ENCODE measurements at places on chromosomes 11 and 22.

DNA sequence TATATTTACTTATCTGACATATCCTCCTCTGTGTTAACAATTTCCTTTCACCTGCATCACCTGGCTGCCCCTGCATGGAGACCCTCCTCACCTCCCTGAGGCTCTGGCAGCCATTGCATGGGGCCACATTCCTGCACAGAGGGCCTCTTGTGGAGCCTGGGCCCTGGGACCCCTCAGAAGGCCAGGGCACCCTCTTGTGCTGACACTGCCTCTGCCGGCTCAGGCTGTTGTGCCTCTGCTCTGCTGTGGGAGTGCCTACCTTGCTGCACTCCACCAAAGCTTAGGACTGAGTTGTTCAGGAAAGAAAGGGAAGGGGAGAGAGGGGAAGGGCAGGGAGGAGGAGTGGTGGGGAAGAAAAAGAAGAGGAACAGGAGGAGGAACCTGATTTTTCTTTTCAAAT, 194.5 kb downstream of the ADAMTS15 start:
- no peak for DNase-seq

GRCh38 chr22:48520207-48520606, 1307.5 kb downstream of the BRD1 start:
- DNase-seq = no peak

DNA sequence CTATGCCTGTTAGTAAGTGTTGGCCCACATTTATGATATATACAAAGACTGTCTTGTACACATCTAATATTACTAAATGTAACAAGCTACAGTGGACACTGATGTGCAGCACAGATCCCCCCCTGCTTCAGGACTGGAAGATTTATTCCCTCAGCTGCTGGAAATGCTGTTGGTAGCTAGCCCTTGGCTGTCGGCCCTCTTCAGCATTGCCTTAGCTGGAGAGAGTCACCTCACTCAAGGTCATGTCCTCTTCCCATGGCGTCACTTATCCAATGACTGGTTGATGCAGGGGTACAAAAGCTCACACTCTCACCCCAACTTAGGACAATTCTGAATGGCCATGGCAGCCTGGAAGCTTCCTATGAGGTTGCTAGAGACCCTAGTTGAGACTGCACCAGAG, 312.7 kb downstream of the SOX6 start:
- DNase-seq = no peak

DNA sequence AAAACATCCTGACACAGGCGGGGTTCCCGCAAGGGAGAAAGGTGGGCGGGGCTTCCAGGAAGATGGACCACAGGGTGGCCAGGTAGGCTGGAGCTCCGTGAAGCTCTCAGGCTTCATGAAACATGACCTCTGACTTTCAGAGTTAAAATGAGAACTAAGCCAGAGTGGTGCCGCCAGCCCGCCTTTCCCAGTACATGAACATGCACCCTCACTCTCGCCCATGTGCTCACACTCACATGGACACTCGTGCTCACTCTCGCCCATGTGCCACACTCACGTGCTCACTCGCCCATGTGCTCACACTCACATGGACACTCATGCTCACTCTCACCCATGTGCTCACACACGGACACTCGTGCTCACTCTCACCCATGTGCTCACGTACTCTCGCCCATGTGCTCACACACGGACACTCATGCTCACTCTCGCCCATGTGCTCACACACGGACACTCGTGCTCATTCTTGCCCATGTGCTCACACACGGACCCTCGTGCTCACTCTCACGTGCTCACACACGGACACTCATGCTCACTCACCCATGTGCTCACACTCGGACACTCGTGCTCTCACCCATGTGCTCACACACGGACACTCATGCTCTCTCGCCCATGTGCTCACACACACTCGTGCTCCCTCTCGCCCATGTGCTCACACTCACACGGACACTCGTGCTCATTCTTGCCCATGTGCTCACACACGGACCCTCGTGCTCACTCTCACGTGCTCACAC, 10.0 kb downstream of the RNH1 start:
- DNase-seq = no peak

DNA sequence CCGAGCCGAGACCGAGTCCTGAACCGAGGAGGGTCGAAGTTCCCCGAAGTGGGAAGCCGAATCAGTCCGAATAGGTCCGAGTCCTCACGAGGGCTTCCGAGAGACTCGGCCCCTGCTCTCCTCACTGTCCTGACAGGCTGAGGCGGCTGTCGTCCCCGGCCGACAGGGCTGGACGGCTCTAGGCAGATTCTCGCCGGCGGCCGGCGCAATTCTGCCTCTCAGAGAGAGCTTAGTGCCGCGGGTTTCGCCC, 191 bp upstream of the DEAF1 start:
- no peak for DNase-seq

DNA sequence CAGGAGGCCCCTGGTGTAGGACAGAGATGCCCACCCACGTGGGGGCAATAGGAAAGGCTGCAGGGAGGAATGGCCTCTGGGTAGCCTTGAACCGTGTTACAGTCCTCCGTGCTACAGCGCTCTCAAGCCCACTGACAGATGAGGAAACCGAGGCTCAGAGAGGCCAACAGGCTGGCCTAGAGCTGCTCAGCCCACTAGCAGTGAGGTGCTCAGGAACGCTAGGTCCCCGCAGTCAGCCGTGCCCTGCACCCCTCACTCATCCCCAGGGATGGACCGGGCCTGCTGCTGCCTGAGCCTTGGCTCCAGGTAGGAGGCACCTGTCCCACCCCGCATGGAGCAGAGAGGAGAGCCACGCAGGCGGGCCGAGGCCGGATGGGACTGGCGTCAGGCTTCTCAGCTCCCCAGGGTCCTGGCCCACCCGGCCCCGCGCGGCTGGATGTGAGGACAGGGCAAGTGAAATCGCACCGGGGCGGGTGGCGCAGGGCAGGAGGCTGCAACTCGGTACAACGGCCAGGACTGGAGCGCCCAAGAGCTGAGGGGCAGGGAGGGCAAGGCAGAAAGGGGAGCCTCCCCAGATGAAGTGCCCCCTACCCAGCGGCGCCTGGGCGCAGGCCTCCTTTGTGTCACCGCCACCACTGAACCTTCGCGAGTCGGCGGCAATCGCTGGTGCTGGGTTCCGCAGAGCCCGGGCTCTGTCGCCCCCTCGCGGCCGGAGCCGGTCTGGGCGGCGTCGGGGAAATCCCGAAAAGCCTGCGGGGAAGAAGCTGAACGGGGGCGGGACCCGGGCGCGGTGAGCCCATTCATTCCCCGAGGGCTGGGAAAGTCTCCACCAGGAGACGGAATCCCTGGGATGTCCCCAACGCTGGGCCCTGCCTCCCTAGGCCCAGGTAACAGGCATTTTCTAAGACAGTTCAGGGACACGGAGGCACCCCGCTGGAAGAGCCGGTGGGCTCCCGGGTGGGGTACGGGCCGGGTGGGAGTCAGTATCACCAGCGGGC, 8.4 kb upstream of the SLC2A11 start:
- DNase-seq = peak; percentile 82

DNA sequence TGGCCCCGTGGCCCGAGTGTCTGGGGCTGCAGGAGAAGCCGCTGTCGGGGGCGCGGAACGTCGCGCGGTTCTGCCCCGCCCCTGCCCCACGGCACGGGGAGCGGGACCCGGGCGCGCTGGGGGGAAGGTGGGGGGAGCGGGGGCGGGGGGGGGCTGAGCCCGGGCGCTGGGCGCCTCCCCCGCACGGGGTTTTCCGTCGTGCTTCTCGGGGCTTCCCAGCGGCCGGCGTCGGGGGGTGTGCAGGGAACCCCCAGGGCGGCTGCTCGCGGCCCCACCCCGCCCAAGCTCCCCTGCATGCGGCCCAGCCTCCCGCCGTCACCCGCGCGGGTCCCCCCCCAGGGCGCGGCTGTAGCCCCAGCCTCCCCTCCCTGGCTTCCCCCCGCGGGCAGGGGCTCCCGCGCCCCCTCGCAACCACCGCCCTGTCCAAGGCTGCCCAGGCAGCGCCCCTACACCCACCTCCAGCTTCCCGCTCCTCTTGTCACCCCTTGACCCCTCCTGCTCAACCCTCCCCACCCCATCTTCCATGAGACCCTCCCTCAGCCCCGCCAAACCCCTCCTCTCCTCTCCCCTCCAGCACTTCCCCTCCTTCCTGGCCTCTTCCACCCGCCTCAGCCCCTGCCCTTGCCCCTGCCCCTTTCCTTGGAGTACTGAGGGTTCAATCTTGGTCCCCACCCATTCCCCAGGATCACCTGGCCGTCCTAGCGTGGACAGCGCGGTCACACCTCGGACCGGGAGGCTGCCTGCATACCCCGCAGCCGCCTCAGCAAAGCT, 1.7 kb downstream of the IL17REL start:
- no peak for DNase-seq

DNA sequence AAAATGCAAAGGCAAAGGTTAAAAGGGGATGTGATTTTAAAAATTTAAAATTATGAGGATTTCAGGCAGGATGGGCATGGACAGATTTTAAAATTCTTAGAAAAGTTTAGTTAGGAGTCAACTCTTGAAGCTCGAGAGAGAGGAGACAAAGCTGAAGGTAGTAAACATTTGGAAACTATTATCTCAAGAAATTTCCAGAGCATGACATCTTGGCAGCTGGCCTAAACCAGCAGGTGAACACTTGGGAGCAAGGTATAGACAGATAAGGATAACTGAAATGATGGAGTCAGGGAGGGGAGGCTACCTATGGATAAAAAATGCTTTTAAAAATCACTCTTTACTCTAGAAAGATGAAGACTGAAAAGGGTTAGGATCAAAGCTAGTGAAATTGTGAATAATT, 13.7 kb downstream of the POU2AF3 start:
- no peak for DNase-seq

- DNase-seq = no peak
These were observed 8.9 kb upstream of the SYT8 start for GRCh38 chr11:1825785-1826451.

DNA sequence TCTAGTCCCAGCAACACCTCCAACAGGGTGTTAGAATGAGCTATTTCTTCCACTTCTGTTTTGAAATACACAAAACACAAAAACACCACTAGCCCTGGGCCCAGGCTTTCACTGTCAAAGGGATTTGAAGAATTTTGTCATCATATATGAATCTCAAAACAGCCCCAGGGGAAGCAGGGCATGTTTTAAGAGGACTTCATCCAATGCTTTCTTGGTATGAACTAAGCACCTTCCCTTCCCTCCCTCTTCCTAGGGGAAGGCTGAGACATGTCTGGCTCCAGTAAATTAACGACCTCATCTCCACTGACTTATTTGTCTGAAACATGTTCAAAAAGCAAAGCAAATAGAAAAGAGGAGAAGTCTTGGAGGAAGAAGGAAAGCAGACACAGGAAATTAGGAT, 75.7 kb upstream of the INCENP start:
- DNase-seq = no peak

GRCh38 chr11:121536126-121536525, 83.4 kb upstream of the SORL1-AS1 start:
- DNase-seq = no peak

DNA sequence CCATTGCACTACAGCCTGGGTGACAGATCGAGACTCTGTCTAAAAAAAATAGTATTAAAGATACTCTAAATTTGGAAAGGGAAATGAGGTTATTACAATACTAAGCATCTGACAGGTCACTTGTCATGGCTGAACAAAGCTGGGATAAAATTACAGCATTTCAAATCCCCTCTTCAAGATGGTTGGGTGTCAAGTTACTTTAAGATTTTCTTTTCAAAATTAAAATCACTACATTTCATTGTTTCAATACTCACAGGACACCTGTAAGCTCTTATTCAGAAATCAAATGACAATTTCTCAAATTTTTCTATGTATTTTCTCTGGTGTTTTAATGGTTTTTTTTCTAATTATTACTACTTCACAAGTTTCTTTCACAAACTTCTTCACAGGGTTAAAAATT, 5.7 kb downstream of the TAF1D start:
- DNase-seq = no peak

DNA sequence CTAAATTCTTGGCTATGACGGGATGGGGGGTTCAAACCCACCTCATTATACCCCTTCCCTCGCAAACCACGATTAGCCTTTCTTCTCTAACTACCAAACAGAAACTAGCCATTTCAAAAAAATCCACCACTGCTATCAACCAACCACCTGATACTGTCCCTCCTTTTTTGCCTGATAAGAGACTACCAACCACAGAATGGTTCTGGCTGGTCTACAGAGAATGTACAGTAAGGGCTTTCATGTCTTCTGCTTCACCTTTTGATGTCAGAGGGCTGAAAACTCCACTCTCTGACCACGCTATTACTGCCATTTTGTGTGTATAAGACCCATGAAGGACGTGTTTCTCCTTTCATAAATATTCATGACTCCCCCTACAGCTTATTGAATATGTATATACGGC, 19.1 kb downstream of the RIC3 start:
- no peak for DNase-seq

- DNase-seq = no peak
These were observed at the start of gene CXCR5 for GRCh38 chr11:118883368-118884071. Gene CXCR5, plus strand, starts transcription at chr11:118883892. Its CDS starts 50 bp downstream, at chr11:118883942.

- DNase-seq = no peak
These were observed 122.1 kb downstream of the CSNK2A3 start for GRCh38 chr11:11230802-11231562.

GRCh38 chr11:101436511-101437142, 147.2 kb downstream of the TRPC6 start:
- no peak for DNase-seq

GRCh38 chr11:108197351-108197750, 25.1 kb downstream of the NPAT start:
- no peak for DNase-seq

- DNase-seq = no peak
These were observed 110.6 kb upstream of the NECTIN1 start for GRCh38 chr11:119839476-119840133.

GRCh38 chr11:1718326-1718725, 21.3 kb downstream of the KRTAP5-6 start:
- no peak for DNase-seq

GRCh38 chr11:1119604-1120146, 38.1 kb upstream of the MUC5AC start:
- no peak for DNase-seq

- DNase-seq = peak; percentile 65
These were observed 48.5 kb downstream of the GGTLC2 start for GRCh38 chr22:22692707-22693530.

GRCh38 chr11:6862961-6863360, at the start of gene OR10A2:
Gene OR10A2, plus strand, starts transcription at chr11:6863057. Its CDS starts 6,698 bp downstream, at chr11:6869755.
- DNase-seq = no peak

- peak; percentile 18 for DNase-seq
These were observed 9.8 kb downstream of the PDHX start for GRCh38 chr11:34926101-34926830.

DNA sequence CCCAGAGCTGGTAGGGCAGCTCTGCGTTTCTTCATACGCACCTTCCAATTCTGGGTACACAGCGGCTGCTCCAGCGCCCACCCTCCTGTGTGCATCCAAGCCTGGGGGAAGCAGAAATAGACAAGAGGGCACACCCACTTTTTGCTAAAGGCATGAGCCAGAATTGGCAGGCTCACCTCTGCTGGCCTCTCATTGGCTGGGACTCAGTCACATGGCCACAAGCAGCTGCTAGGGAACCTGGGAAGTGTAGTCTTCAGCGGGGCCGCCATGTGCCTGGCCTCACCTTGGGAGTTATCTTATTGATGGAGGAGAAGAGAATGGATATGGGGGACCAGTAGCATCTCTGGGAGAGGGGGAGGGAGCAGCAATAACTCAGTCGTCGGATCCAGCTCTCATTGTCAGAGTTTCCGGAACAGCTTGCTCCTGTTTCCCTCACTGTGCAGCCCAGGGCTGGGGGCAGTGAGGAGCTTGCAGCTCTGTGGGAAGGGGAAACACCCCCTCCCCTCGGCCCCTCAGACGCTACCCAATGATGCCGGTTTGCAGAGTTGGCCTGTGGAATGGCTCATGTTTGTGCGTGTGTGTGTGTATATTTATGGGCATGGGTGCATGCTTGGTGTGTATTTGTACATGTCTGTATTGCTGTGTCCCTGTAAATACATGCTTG, 11.8 kb upstream of the MIEF1 start:
- DNase-seq = peak; percentile 67

Data from naive thymus-derived CD4-positive, alpha-beta T cell (primary cell).